ENCODE measurements at places on chromosomes 4 and X.

- no peak for DNase-seq
These were observed 141.3 kb downstream of the NR3C2 start for GRCh38 chr4:148300877-148301276.

GRCh38 chr4:130955520-130955919 is 1859.6 kb downstream of the C4orf33 start:
- no peak for DNase-seq

GRCh38 chrX:46310815-46311497 is 234.3 kb downstream of the ZNF674 start:
- DNase-seq: no peak

DNA sequence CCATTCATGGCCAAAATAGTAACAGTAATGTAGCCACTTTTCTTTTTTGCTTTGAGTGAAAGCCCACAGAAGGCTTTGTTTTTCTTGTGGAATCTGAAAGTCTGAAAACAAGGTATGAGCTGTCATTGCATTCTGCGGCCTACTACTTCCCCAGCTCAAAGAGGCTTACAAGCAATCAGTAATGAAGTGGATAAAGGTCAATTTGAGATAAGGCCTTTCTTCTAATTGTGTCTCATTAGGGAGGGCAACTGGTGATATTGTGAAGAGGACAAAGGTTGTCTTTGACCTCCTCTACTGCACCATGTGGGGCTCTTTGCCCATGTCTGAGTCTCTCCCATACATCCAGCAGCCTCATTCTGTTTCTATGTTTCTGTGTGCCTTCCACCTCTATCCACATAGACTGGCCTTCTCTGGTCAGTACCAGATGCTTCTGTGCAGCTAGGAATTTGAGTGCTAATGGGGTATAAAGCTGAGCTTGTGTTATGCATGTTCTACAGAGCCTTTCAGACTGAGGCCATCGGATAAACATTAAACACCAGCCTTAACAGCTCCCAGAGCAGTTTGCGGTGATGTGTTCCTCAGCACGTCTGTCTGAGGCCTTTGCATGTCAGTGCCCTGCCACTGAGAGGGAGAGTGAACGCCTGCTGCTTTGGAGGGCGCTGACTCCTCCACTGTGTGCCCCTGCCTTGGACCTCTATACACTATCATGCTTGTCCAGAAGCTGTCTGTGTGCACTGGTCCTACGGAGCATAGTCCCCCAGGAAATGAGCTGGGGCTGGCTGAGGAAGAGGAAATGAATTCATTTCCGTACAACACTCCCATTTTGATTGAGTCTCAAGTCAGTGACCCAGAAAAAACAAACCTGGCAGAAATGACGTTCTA is 80.2 kb downstream of the SH2D1A start:
- DNase-seq: no peak

- DNase-seq: peak; percentile 5
These were observed 423 bp downstream of the RPL39 start for GRCh38 chrX:119790977-119791436.

- DNase-seq: no peak
These were observed 154.5 kb downstream of the SPOCK3 start for GRCh38 chr4:167079762-167080161.

GRCh38 chr4:78951862-78952472 is 12.7 kb upstream of the PAQR3 start:
- DNase-seq: peak; percentile 23

DNA sequence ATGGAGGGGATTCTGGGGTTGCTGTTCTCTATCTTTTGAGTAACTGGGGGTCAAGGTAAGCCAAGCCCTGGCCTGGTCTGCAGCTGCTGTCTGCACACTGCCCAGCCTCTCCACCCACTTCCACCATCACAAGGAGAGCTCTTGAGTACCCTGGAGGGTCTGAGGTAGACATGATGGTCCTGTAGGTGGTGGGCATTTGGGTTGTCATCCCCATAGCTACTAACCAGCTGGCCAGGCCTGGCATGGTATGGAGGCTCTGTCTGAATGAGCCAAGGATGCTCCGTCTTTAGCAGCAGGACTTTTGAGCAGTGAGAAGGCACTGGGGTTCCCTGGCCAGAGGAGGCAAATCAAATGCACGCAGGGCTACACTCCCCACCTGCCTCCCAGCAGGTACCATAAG is 82.7 kb downstream of the NHSL2 start:
- DNase-seq: no peak

DNA sequence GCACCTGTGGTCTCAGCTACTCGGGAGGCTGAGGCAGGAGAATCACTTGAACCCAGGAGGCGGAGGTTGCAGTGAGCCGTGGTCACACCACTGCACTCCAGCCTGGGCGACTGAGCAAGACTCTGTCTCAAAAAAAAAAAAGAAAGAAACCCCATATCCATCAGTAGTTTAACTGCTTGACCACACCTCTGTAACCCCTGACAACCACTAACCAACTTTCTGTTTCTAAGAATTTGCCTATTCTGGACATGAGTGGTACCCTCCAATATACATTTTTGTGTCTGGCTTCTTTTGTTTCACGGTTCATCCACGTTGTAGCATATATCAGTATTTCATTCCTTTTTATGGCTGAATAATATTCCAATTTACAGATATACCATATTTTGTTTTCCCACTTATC is 9.1 kb downstream of the PPAT start:
- no peak for DNase-seq

GRCh38 chrX:141638550-141638949 is 49.0 kb downstream of the SPANXA2 start:
- DNase-seq: no peak

Data from head of caudate nucleus (tissue), 42 donors.